ENCODE measurements at places on chromosomes 12 and 14. TPM values are rescaled to one million over a fixed set of nuclear protein-coding genes. Genes with fewer than 3 reads are reported as not detected.

The RGS6 gene
- not detected for total RNA-seq

The TCL1B gene
- total RNA-seq = not detected

The RNASE1 gene
- total RNA-seq = 297 TPM

The HRK gene
- 1.00 TPM for total RNA-seq

The WNT5B gene
- total RNA-seq = 5.6 TPM

The SYNE3 gene
- 1.8 TPM for total RNA-seq

The GPR68 gene
- 5.6 TPM for total RNA-seq

The MORN3 gene
- total RNA-seq = not detected

The LGMN gene
- 87.4 TPM for total RNA-seq

The KLRG1 gene
- total RNA-seq = 0.67 TPM

The OAS1 gene
- total RNA-seq = 115 TPM

The PLD4 gene
- total RNA-seq = 0.95 TPM

The COX14 gene
- total RNA-seq = 63.9 TPM

The NYNRIN gene
- total RNA-seq = 14.7 TPM

The BAG5 gene
- total RNA-seq = 32.4 TPM

The SDR9C7 gene
- 13.6 TPM for total RNA-seq

The SPIC gene
- not detected for total RNA-seq

The MYH7 gene
- not detected for total RNA-seq

The CCDC196 gene
- not detected for total RNA-seq

The GZMB gene
- 7.8 TPM for total RNA-seq

The PRICKLE1 gene
- 2.1 TPM for total RNA-seq

The MEG3 gene
- total RNA-seq = 1.2 TPM

The BCL2L14 gene
- not detected for total RNA-seq

The SLC22A17 gene
- 5.4 TPM for total RNA-seq

The SLC25A47 gene
- total RNA-seq = not detected

The PTHLH gene
- 6.1 TPM for total RNA-seq

The BEST3 gene
- not detected for total RNA-seq

The TMEM19 gene
- total RNA-seq = 60.0 TPM

The SCNN1A gene
- 88.9 TPM for total RNA-seq

The MYF5 gene
- not detected for total RNA-seq

The ZDHHC22 gene
- total RNA-seq = not detected

The ZBTB25 gene
- total RNA-seq = 2.4 TPM

The RDH5 gene
- total RNA-seq = 1.3 TPM

The DBX2 gene
- not detected for total RNA-seq

The NELL2 gene
- 3.0 TPM for total RNA-seq

The GPR162 gene
- 2.3 TPM for total RNA-seq

The AKAP5 gene
- total RNA-seq = not detected

The KRT8 gene
- total RNA-seq = 50.2 TPM

The KRT74 gene
- not detected for total RNA-seq

The SERPINA9 gene
- not detected for total RNA-seq

The B3GNT4 gene
- total RNA-seq = 0.53 TPM

The KRT3 gene
- total RNA-seq = 1.1 TPM

The CDKL1 gene
- 13.0 TPM for total RNA-seq

The BATF gene
- 14.5 TPM for total RNA-seq

The DCN gene
- 50.1 TPM for total RNA-seq

The RNASE11 gene
- total RNA-seq = not detected

The SERPINA12 gene
- total RNA-seq = not detected

All from esophagus squamous epithelium (tissue), 5 donors.